ENCODE measurements at places on chromosomes 11 and 22.
A peak's percentile ranks its signal among the peaks of the same experiment; 100 is the strongest.

GRCh38 chr11:819943-820649 lies 1.4 kb downstream of the PNPLA2 start:
- DNase-seq: peak; percentile 91

DNA sequence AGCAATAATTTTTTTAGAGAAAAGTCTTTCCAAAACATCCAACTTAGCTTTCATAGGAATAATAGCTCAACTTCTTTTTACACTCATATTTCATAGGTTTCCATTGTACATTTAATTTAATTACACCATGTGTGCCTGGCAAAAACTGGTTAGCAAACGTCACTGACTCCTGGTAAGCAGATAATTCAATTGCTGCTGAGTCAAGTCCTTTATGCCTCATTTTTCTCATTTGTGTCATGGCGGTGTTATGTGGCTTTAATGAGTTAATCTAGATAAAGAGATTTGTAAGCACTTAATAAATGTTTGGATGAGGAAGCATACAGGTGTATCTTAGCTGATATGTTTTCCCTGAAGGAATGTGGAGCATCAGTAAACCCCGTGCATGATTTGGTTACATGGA lies 41.2 kb upstream of the PAK1 start:
- DNase-seq: no peak

DNA sequence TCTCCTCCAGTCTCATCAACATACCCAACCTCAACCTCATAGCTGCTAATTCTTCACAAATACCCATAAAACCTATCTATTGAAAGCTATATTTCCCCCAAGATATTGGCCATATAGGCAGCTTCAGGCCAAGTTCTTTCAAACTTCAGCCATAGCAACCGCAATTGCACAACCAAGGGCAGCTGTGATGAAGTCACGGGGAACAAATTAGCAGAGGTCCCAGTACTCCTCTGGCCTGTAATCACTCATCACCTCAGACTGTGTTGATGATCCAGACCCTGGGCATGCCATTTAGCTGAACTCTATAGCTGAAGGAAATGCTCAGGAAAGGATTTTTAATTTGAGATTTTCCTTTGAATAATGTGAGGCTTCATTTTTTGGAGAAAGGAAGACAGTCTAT lies 84.1 kb downstream of the SLC1A2 start:
- DNase-seq: peak; percentile 21

GRCh38 chr11:58829786-58830185 lies 14.7 kb downstream of the GLYATL2 start:
- peak; percentile 44 for DNase-seq

DNA sequence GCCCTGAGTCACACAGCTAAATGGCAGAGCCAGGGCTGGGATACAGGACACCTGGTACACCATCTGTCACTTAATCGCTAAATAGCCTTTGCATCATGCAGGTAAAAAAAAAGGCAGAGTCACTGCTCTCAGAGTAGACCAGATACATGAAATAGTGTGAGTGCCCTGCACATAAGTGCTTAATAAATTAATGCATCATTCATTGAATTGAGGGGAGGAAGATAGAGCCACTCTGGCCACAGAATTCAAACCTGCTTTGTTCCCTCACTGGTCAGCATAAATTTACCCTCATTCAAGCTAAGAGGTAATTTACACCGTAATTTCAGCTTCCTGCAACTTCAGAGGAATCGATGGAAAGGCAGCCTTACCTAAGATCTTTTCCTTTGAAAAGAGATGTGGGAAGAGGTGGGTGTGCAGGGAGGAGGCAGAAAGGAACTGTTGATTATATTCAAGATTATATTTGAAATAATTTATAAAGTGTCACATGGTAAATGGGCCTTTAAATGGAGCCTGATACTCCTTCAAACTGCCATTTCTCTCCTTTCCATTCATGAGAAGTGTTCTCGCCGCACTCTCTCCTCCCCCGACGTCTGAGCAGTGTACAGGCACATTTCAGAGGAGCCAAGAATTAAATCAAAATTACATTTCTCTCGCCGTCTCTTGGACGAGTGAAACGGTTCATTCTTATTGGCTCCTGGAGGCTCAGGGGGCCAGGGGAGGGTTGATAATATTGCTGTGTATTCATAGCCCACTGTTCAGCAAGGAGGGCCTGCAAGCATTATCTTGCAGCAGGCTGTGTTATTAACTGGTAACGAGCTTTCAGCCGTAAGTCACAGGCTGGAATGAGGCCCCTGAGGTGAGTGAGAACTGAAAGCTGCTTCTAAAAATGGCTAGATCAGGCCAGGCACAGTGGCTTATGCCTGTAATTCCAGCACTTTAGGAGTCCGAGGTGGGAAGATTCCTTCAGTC lies 52.2 kb upstream of the HMGXB4 start:
- DNase-seq: no peak

- peak; percentile 79 for DNase-seq
These were observed at the start of gene MYEOV for GRCh38 chr11:69293819-69294505. TSS of gene MYEOV (plus strand) at chr11:69294155. CDS start at chr11:69295355, 1,200 bp downstream.

DNA sequence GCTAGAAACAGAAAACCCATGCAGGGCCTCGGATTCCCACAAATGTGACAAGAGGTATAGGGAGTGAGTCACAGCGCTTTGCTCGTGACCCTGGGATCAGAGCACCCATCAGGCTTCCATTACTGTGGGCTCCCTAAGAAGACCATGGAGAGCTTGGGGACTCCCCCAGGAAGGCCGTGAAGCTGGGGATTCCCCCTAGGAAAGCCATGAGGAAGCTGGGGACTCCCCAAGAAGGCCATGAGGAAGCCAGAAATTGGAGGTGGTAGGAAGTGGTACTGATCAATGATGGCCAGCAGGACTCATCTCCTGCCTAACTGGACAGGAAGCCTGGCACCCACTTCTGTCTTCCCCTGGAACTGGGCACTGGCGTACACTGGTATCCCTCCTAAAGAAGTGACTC lies 10.1 kb upstream of the DCPS start:
- DNase-seq: no peak

- no peak for DNase-seq
These were observed 34.2 kb upstream of the BIRC3 start for GRCh38 chr11:102283116-102283485.

- peak; percentile 18 for DNase-seq
These were observed 6.7 kb downstream of the ACP2 start for GRCh38 chr11:47241841-47242301.

GRCh38 chr11:19541521-19542049 lies 171.1 kb upstream of the NAV2 start:
- no peak for DNase-seq

DNA sequence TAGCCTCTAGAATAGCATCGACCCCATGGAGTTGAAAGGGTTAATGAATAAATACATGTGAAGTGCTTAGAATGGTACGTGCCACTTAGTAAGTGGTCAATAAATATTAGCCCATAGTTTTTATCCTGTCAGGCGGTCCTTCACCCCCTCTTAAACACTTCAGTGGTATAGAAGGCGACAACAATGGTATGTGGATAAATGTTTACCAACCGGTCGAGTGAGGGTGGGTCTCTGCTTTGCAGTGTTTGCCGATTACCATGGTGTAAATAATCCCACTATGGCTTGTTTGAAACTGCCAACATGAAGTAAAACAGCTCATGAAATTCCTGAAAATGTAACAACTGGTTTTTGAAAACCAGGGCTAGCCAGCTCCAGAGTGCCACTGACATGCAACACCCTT lies 541.2 kb downstream of the BUD13 start:
- DNase-seq: no peak

DNA sequence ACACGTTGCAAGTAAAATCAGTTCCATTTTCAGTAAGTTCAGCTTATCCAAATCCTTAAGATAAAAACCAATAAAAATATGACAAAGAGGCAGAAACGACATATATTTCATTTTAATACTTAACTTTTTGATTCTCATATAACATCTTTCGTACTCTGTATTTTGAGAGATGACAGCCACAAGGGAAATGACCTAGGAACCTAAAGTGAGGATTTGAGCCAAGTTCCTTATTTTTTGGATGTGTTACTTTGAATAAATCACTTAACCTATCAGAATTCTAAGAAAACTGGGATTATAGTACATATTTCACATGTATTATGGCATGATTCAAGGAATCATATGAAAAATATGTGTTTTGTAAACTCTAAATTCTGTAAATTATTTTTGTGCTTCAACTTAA lies 143.6 kb upstream of the TRPC6 start:
- no peak for DNase-seq

GRCh38 chr11:22416462-22416861 lies 78.3 kb downstream of the SLC17A6 start:
- DNase-seq: peak; percentile 54

GRCh38 chr22:26289611-26290101 lies 120.4 kb downstream of the SEZ6L start:
- DNase-seq: no peak

DNA sequence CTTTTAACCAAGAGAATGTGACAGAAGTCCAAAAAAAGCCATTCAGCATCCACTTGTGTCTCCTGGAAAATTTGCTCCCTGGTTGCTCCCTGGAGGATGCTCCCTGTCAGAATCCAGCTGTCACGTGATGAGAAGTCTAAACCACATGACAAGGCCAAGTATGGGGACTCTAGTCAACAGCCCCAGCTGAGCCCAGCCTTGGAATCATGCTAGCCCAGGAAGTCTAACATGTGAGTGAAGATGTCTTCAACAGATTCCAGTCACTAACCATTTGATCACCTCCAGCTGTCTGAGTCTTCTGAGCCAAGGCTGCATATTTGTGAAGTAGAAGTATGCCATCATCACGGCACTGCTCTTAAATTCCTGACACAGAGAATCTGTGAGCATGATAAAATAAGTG lies 4.2 kb downstream of the OR56B4 start:
- DNase-seq: no peak

DNA sequence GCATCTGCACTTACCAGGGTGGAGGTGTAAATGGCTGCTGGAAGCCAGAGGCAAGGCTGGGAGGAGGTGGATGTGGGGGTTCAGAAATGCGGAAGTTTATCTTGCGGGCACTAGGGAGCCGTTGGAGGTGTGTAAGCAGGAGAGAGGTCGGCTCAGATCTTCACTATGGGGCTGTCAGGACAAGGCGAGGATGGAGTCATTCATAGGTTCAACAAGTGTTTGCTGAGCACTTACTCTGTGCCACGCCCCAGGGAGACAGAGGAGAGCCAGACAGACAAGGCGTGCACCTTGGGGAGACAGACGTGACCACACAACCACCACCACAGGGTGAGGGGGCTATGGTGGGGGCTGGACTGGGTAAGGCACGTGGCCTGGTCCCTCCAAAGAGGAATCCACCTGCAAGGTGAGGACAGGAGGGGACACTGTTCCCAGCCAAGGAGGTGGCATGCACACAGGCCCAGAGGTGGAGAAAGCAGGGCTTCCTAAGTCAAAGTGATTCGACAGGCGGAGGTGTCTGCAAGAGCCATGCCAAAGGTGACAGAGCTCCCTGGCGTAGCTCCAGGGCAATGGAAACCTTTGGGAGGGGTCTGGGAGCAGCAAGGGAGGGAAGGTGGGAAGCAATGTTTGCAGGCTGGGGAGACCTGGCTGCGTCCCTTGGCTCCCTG lies 30.8 kb upstream of the TCF20 start:
- no peak for DNase-seq

DNA sequence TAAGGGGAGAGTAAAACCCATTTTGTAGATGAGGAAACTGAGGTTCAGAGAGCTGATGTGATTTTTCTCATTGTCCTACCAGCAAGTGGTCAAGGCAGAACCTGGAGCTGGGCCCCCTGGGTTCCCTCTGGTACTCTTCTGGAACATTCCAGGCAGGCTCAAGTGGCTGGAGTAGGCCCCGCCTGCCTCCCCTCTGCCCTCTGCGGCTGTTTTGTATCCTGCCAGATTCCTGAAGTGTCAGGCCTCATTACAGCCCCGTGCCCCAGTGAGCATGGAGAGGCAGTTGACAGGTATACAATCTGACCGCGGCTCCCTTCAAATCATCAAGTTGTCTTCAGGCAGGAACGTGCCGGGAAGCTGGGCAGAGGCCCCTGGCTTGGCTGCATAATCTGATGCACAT lies 94.6 kb upstream of the CD82 start:
- no peak for DNase-seq

GRCh38 chr11:115169251-115169650 lies 335.0 kb downstream of the CADM1 start:
- DNase-seq: no peak

DNA sequence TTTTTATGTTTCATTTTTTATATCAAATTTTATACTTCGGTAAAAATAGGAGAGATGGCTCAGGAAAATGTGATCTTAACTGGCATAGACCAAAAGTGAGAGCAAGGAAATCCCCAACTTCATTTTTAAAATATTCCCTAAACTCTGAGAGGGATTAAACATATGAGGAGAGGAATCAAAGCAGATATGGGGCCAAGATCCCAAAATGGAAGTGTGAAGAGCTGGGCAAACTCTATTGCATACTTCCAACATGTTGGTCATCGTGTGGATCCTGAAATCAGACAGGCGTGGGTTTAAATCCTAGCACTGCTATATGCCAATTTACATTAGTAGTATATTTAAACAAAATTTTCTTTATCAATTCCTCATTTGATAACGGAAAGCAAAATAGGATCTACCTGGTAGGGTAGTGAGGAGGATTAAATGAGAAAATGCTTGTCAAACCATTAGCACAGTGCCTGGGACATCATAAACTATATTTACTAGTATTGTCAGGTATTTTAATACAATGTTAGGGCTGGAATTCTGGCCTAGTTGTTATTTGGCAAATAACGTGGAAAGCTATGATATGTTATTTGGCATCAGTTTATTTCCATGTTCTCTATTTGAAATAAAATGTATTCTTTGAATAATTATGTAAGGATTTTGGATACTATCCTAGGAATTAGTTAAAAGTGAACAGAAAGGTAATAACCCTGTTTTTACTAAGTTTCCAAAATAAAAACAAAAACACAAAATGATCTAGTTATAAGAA lies 392.8 kb upstream of the CCDC90B start:
- DNase-seq: no peak

DNA sequence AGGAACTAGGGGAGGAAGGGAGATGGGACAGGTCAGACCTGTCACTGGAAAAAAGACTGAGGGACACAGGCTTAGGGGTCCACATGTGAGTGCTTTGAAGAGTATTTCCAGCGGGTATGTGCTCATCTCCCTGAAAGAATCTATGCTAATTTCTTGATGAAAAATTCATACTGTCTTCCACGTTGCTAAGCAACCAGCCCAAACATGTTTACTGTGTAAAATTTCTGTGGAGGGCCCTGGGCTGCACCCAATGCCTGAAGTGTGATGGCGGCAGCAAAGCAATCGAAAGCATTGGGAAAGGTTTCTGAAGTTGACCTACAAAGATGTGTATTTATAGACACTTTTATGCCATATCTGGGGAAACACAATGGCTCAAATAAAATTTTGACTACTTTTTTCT lies 7.4 kb downstream of the SYT13 start:
- DNase-seq: no peak

- peak; percentile 79 for DNase-seq
These were observed 8.6 kb upstream of the UPB1 start for GRCh38 chr22:24486501-24486921.

DNA sequence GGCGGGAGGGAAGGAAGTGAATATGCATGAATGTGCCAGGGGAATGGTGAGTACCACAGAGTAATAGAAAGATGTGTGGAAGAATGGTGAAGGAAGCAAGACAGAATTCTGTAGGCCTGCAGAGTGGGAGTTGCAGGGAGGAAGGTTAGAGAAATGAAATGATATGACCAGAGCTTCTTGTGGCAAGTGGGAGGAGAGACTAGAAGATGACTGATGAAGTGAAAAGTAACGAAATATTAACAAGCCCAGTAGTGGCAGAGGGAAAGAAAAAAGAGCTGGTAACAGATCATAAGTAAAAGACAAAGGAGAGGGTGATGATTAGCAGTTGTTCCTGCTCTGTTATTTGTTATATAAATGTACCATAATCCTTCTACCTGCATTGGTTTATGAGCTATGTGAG lies 1.0 kb upstream of the ALKBH8 start:
- no peak for DNase-seq

- DNase-seq: no peak
These were observed 9.5 kb upstream of the CREB3L1 start for GRCh38 chr11:46267930-46268329.
